ENCODE measurements at places on chromosomes 13 and 19.

- DNase-seq = peak; percentile 53
Measured at GRCh38 chr13:51844862-51845573, at the start of gene TMEM272. TSS of gene TMEM272 (minus strand) at chr13:51845177. CDS start at chr13:51838530, 6,647 bp downstream.

- no peak for DNase-seq
Measured at GRCh38 chr13:110246530-110246929, 60.4 kb downstream of the COL4A1 start.

DNA sequence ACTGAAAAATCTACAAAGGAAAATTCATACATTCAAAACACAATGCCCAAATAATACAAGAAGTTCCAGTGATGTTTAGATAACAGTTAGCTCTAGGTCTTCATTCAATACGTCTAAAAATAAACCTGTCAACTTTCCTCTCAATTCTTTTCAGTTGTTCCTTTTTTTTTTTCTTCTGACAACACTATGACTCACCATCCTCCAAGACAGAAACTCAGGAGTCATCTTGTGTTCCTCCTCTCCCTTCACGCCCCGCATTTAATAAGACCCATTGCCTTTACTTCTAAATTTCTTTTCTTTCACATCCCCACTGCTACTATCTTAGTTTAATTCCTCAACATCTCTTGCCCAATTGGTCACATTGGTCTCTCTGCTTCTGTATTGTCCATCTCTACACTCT, 759.9 kb downstream of the GPC5 start:
- no peak for DNase-seq

- no peak for DNase-seq
Measured at GRCh38 chr19:6076675-6077463, 33.4 kb downstream of the RFX2 start.

DNA sequence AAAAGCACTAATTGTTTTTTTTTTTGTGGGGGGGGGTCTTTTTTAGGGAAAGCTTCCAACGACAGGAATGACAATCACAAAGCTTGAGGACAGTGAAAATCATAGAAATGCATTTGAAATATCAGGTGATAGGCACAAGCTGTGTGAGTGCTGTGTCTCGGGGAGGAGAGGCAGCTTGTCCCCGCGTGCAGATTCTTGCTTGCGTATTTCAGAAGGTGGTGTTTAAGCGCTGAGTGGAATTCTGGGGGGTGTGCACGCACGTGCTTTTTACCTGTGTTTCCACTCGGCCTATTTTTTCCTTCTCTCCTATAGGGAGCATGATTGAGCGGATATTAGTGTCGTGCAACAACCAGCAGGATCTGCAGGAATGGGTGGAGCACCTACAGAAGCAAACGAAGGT, 40.2 kb upstream of the TEX29 start:
- DNase-seq = no peak

- DNase-seq = no peak
Measured at GRCh38 chr13:76860706-76861105, 25.5 kb downstream of the KCTD12 start.

- DNase-seq = no peak
Measured at GRCh38 chr13:92297971-92298942, 899.8 kb downstream of the GPC5 start.

DNA sequence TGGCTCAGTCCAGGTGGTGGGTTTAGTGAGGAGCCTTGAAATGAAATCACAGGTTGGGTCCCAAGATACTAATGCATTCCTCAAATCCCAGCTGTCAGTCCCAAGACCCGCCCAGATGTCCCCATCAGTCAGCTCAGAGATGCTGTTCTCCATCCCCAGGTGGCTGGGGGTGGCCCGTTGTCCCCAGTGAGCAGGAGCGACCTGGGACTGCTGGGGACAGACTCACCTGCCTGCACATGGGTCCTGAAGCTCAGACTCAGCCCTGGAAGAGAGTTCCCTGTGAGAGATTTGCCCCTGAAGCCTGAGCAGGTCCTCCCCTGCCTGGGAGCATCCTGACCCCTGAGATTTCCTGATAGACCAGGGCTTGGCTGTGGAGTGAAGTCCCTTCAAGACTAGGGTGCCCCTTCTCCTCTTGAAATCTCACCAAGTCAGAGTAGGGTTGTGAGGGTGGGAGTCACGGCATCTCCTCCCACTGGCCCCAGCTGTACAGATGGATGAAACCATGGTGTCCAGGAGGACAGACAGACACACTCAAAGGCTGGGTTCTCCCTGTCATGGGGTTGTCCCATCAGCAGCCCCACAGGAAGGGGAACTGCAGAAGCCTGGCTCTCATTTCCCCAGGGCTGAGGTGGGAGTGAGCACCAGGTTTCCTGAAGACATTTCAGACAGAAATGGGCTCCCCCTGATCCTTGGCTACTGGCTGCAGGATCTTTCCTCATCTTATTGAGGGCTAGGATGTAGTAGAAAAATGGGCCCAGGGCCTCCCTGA, 14.4 kb downstream of the LILRA5 start:
- no peak for DNase-seq

DNA sequence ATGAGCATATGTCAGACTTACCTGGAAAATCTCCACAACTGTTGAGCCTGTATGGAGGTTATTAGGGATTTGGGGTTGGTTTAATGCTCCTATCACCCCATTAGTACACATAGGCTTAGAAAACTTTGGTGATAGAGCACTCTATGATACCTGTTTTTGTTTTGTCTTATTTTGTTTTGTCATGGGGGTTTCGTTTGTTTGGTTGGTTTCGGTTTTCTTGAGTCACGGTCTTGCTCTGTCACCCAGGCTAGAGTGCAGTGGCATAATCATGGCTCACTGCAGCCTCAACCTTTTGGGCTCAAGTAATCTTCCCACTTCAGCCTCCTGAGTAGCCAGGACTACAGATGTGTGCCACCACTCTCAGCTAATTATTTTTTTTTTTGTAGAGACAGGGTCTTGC, 70.0 kb downstream of the MZT1 start:
- DNase-seq = no peak

DNA sequence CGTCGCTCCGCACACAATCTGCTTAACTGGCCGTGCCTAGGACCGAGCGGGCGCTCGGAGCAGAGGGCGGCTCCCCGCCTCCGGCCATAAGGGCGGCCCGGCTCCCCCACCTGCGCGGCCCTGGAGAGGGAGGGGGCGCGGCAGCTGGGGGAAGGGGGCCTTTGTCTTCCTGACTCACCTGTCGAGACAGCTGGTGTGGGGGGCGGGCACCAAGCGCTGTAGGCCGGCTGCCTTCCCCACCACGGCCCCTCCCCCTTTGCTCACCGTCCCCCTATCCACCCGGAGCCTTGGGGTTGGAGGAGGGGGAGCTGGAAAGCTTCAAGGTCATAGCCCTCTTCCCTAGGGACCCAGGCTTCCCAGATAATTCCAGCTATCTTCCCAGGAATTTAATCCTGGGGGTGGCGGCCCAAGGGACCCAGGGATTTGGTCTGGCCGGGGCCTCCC, 1.2 kb downstream of the VASP start:
- DNase-seq = peak; percentile 39

DNA sequence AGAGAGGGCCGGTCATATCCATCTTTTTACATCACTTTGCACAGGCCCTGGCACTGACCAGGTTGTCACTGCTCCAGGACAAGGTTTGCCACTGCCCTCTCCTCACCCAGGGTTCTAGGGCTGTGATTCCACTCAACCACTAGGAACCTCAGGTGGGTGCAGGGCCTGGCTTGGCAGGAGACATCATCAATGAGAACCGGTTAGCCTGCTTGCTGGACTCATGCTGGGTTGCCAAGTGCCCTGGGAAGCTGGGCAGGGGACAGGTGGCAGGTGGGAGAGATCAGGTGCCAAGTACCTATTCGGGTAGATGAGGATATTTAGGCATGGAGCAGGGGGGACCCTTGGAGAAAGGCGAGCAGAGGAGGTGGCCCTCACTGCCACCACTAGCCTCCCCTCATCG, 4.2 kb upstream of the CERS4 start:
- DNase-seq = no peak

GRCh38 chr19:4763021-4763420, 28.5 kb upstream of the FEM1A start:
- DNase-seq = no peak

DNA sequence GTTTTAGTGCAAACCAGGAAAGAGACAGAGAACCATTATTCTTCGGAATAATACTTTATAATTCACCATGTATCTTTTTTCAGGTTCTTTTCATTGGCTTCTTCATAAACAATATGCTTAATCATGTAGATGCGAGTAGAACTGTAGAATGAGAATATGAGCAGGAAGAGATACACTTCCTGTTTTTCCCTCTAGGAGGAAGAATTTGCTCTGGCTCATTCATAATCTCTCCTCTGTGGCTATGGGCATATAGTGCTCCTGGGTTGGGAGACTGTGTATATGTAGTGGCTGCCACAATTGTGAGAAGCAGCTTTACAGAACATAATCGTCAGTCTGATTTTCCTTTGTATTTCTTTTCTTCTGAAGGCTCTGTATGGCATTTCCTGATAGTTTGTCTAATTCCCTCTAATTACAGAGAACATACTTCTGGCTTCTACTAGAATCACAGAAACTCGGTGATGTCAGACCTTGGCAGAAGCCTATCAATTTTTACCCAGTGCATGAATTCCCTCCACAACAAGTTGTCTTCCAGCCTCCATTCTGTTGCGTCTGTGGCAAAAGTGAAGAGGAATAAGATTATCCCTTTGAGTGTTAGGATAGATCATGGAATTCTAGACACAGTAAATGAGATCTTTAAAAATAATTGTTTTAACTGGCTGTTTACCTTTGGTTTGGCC, 2.9 kb upstream of the DCLK1 start:
- DNase-seq = no peak

DNA sequence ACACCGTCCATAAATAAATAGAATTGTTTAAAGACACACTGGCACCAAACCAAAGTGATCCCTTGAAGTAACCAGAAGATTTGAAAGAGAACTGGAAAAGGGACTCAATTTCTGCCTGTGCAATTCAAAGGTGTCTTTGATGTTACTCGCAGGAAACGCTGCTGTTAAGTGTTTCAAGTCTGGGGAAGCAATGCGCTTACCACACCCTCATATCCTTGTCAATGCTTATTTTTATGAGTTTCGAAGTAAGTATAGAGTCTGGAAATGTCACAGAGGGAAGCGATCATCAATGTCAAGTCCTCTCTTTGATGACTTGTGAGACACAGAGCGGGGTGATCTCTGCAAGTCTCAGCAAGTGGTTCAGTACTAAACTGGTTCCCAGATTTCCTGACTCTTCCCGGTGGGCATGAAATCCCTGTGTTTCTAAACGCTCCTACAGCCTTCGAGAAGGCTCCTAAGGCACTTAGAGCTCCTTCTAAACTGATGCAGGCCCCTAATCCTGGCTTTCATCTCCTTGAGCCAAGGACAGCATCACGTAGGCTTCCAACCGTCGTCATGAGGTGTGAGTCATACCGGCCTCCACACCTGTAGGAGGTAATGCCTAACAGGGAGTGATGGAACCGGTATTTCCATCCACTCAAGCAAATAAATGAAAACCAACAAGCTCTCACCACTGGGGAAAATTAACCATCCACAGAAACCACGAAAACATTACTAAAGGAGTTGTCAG, 22.8 kb downstream of the SYDE1 start:
- DNase-seq = peak; percentile 3

DNA sequence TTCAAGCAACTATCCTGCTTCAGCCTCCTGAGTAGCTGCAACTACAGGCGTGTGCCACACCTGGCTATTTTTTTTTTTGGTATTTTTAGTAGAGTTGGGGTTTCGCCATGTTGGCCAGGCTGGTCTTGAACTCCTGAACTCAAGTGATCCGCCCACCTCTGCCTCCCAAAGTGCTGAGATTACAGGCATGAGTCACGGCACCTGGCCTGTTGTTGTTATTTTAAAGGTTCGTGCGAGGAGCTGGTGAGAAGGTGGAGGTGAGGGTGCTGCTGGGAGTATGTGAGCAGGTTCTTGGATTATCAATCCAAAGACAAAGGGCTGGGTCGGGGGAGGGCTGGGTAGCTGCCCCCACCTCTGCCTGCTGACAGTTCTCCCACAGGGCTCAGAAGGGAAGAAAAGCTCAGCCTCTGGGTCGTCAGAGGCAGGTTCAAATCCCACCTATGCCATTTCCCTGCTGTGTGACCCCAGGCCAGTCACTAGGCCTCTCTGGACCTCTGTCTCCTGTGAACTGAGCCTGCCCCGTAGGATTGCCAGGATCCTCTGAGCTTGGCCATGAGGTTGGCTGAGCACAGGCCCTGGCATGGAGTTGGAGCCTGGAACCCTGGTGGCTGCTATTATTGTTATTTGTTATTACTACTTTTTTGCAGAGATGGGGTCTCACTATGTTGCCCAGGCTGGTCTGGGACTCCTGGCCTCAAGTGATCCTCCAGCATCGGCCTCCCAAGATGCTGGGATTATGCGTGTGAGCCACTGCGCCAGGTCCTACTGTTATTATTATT, 1.5 kb downstream of the CKM start:
- DNase-seq = no peak

DNA sequence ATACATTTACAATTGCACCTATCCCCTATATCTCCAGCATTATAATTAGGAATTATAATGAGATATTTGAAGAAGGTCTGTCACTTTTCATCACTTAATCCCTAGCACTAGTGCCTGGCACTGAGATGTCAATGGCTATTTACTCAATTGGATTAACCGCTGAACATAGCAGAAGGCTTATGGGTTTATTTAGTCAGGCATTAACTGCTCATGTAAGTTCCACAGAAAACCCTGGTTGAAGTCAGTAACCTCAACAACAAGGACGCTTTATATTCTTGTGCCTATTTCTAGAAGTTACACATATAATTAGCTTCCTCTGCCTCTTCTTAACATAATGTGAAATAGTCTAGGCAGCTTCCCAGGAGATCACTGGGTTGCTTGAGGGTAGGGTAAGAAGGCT, 107.5 kb upstream of the POSTN start:
- no peak for DNase-seq

DNA sequence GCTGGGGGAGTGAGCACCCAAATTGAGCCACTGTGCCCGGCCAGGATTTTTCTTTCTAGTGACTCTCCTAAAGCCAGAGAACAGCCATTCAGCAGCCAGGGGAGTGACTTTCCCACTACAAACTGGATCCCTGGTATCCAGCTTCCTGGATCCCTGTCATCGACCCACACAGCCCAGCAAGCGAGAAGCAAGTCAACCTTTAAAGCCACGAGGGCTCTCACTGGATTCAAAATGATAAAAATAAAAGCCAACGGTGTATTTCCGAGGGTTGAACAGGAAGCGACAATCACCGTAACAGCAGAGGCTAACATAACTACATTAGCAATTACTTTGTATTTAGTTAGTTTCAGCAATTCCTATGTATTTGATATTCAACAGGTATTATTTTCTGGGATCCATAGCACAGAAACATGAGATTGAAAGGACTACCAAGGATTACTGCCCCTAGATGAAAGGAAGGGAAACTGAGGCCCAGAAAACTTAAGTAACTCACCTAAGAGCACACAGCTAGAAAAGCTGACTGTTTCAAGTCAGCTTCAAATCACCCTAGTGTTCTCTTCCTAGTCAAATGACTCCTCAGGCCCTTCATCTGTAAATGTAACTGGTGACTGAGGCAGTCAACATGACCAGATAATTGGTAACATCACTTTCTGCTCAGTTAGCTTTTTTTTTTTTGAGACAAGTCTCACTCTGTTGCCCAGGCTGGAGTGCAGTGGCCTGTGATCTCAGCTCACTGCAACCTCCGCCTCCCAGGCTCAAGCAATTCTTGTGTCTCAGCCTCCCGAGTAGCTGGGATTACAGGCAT, 2.7 kb downstream of the RFX1 start:
- no peak for DNase-seq

All from activated CD4-positive, alpha-beta T cell treated with anti-CD3 and anti-CD28 coated beads, Interleukin-2, amount 50 U/mL, for 16 hours (primary cell).